AG20443 (cell line): ENCODE measurements at places on chromosomes 7 and 10.

- no peak for DNase-seq
These were observed 14.9 kb downstream of the HEPACAM2 start for GRCh38 chr7:93211228-93211818.

GRCh38 chr7:94059746-94060145, 55.6 kb upstream of the BET1 start:
- DNase-seq: peak; percentile 76

- DNase-seq: no peak
These were observed 1212.4 kb upstream of the PHF14 start for GRCh38 chr7:9761224-9761623.

GRCh38 chr10:12484941-12485805, 135.8 kb downstream of the CAMK1D start:
- no peak for DNase-seq

DNA sequence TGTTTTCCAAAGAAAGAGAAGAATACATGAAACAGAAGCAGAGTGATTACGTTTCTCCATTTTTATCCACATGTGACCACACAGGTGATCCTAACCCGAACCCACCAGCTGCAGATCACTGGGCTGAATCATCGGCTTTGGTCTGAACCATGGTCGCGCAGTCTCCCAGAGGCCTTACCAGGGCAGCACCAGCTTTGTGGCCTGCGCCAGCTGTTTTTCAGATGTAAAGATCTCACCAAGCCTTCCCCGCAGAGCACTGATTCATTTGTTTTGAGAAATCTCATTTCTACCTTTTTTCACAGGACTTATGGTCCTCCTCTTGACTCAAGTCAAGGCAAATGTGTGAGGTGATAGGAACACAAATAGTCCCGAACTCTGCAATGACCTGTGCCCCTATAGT, 207.0 kb upstream of the PPP2R2D start:
- DNase-seq: no peak
